ENCODE measurements at places on chromosomes 7 and 10.
A peak's percentile ranks its signal among the peaks of the same experiment; 100 is the strongest.

GRCh38 chr7:42107484-42108240 is 129.3 kb downstream of the GLI3 start:
- DNase-seq = no peak

DNA sequence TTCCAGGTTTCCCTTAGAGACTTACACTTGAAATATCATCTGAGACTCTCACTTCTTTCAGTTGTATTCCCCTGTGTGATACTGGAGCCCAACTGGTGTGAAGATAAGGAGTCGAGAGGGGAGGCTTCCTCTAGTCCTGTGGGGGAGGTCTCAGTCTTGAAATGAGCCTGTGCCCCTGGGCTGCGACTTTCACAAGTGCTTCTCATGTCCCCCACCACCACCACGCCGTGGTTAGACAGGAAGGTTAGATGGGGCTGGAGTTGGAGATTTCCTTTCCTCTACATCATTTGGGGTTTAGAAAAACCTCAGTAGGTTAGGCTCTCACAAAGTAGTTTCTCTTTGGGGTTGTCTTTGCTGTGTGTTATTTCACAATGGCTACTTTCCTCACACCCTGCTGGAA is 25.6 kb upstream of the MKX start:
- no peak for DNase-seq

- no peak for DNase-seq
These were observed 389.6 kb downstream of the REEP3 start for GRCh38 chr10:63910806-63911205.

GRCh38 chr10:38730076-38730475 is 635.9 kb downstream of the ZNF37A start:
- DNase-seq = no peak

DNA sequence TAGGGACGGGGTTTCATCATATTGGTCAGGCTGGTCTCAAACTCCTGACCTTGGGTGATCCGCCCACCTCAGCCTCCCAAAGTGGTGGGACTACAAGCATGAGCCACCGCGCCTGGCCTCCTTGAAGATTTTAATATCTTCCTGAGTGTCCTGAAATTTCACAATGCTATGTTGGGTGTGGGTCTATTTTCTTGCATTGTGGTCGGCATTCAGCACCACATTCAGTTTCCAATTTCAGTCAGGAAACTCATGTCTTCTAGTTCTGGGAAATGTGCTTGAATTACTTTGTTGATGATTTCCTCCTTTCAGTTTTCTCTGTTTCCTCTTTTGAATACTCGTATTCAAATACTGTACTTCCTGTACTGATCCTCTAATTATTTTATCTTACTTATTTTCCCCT is 49.3 kb upstream of the IL6 start:
- DNase-seq = no peak

DNA sequence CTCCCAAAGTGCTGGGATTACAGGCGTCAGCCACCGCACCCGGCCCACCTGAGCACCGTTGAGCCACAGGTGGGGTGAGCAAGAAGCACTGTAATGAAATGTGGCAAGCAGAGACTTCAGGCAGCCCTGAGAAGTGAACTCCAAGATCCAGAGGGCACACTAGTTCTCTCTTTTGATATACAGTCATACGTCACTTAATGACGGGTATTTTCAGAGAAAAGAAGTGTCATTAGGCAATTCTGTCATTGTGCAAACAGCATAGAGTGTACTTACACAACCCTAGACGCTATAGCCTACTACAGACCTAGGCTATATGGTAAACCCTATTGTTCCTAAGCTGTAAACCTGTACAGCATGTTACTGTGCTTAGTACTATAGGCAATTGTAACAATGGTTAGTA is 7.9 kb downstream of the PANK1 start:
- DNase-seq = no peak

DNA sequence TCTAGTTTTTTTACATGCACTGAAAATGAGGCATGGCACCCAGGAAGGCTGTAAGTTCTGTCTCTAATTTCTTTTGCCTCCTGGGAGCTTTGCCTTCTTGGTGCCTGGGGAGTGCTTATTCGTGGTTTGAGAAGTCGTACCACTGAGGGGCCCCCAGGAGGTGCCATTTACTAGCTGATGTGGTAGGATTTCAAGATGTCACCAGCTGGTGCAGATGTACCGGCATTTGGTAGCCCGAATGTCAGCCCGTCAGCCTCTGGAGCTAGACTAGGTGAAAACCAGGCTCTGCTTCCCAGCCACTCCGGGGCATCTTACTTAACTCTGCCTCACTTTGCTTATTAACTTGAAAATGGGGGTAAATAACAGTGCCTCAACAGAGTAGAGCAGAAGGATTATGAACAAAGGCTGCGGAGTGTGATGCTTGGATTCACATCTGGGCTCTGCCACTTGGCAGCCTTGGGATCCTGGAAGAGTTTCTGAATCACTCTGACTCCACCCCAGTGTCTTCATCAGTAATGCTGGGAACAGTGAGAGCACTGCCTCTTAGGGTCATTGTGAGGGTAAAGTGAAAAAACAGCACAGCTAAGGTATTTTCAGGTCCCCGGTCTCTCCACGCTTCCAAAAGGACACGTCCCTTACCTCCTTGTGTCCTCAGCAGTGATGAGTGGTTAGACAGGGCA is 31.4 kb upstream of the BTBD16 start:
- no peak for DNase-seq

DNA sequence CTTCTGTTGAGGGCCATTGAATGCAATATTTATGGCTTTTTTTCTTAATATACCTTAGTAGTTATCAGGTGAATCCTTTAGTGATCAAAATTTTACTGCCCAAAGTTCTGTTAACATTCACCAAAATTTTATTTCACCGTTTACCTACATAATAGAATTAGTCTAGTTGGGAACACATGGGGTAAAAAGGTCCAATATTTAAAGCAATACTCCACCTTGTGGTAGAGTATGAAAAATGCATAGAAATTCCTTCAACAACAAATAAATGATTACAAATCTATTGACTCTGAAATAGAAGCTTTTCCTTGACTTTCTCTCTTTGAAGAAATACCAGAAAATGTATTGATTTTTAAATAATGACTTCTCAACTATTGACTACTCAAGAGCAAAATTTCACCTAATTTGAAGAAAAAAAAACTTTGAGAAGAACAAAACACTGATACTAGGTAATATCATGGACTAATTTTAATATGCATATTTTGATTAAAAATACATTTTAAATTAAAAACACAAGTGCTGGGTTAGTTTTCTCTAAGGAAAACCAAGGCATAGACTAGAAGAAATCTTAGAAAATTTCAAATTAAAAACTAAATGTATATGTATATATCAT is 43.3 kb downstream of the POLR1F start:
- DNase-seq = peak; percentile 30

- DNase-seq = no peak
These were observed 134.3 kb downstream of the GRK5 start for GRCh38 chr10:119341459-119342301.

DNA sequence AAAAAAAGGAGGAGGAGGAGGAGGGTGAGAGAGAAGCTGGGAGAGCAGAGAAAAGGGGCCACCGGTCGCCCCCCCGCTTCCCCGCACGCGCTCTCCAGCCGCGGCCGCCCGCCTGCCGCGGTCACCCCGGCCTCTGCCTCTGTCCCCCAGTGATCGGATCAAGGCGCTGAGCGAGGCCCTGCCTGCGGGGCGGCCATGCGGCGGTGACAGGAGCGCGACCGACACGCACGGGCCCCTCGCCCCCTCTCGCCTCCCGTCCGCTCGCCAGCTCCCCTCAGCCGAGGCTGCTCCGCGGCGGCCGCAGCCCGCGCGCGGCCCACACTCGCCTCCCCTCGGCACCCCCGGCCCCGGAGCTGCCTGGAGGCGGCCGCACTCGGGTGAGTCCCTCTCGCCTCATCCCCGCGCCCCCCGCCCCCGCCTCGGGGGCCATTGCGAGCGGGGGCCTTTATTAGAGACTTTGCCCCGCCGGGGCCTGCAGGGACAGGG is at the start of gene GTF2I:
TSS of gene GTF2I (plus strand) at position 27 of the 486 bp plus-strand sequence. CDS start 31,411 bp downstream, outside the sequence.
- DNase-seq = no peak

DNA sequence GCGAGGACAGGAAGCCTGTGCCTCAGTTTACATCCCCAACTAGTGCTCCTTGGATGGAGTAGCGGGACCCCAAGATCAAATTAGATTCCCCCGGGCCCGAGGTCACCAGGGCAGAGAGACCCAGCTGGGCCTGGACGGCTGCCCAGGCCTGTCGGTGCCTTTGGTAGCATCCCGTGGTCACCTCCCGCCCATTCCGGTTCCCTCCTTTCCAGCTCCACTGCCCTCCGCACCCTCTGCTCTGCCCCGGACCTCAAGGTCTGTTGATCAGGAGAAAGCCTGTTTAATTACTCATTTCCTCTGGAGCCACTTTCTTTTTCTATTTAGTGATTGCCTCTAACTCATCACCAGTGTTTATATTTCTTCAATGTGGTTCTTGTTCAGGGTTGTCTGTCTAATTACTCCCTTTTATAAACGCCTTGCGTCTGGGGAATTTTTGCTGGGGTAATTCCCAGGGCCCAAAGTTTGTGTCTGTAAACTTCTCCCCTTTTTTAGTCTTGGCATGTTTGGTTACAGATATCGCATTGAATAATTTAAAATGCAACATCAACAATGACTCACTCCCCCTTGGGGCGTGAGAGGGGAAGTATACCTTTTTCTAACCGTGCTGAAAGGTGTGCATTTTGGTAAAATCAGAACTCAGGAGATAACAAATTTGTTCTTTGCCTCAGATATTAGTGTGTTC is 1.9 kb downstream of the FOXK1 start:
- peak; percentile 21 for DNase-seq

Measured in cerebellar cortex (tissue), 1 donor.